Epithelial cell of proximal tubule (primary cell): ENCODE measurements at places on chromosomes 3 and 15. TPM values are rescaled to one million over a fixed set of nuclear protein-coding genes. Genes with fewer than 3 reads are reported as not detected.

DNA sequence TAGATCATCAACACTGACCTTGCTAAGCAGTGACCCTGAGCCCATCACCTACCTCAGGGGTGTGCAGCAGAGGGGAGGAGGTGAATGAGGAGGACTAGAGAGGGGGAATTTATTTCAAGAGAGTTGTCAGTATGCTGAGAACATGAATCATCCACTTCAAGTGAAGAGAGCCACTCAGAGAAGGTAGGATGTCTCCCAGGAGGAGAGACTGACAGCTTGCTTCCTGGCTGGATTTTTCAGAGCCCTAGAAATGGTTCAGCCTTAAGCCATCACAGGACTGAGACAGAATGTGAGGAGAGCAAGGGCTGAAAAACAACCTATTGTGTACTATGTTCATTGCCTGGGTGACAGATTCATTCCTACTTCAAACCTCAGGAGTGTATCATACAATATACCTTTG is 34.8 kb downstream of the CCNL1 start:
- no peak for DNase-seq

- no peak for DNase-seq
Measured at GRCh38 chr3:60754617-60755016, 496.6 kb downstream of the FHIT start.

DNA sequence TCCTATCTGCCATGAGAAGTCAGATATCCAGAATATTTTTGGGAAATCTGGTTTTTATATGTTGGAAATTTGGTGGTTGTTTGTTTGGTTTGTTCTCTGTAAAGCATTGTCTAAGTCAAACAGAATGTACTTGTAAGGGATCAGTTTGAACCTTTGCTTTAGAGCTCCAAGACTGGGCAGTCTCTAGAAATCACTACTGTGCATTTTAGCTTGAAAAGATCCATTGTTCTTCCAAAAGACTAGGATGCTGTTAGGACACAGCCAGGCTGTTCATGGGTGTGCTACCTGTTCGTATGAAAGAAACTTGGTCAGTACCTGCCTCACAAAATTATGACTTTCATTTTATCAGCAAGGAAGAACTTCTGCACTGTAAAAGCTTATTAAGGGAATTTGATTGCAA is 182.6 kb downstream of the WDR72 start:
- no peak for DNase-seq

DNA sequence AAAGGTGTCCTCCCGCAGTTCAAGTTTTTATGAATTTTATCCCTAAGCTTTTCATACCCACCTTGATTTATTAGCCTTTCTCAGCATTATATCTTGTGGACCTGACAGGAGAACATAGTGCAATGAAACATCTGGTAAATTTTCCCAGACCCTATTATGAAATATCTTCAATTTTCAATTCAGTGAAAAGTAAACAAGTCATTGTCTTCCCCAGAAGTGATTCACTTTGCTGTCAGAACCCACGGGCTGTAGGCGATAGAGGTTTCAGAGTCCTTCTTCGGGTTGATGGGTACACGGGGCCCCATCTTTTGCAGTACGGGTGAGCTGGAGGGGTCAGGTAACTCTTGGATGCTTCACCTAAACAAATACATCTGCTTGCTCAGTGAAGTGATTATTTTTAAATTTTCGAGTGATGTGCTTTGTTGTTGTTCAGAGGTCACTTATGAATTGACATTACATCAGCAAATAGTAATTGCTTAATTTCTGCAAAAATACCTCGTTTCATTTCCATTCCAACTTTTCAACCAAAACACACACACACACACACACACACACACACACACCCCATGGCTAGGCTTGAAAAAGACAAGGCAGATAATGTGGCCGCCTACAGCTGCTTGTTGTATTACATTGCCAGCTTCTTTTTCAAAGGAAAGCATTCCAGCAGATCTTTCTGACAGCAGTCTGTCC is 102.9 kb downstream of the SEMA6D start:
- no peak for DNase-seq

Gene POPDC2
- 0.06 and 0.51 TPM in 2 replicates for total RNA-seq

Gene AHSG
- not detected in 2 replicates for total RNA-seq

Gene PLSCR5
- not detected in 2 replicates for total RNA-seq
